ENCODE measurements at places on chromosomes 16 and 17. TPM values are rescaled to one million over a fixed set of nuclear protein-coding genes. Genes with fewer than 3 reads are reported as not detected.

DNA sequence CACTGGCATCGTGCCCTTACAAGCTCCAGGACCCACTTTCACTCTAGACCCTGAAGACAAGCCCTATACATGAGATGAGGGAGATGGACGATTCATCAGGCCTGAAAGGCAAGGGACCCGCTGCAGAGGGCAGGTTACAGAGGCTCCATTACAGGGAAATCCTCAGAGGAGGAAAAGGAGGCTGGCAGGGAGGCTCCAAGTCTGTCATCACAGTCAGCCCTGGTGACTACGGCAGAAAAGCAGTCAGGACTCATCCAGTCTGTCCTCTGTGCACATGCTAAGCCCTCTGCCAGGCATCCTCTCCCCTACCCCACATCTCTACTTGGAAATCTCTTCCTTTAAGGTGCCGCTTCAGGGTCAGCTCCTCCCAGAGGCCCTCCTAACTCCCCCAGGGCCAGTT lies 197.7 kb upstream of the CDH5 start:
- no peak for DNase-seq

GRCh38 chr16:53537626-53538025 lies 34.6 kb upstream of the AKTIP start:
- no peak for DNase-seq

GRCh38 chr17:79005063-79005861 lies 4.3 kb downstream of the CANT1 start:
- DNase-seq: peak; percentile 61

GRCh38 chr17:73371285-73371684 lies 59.5 kb upstream of the CDC42EP4 start:
- no peak for DNase-seq

DNA sequence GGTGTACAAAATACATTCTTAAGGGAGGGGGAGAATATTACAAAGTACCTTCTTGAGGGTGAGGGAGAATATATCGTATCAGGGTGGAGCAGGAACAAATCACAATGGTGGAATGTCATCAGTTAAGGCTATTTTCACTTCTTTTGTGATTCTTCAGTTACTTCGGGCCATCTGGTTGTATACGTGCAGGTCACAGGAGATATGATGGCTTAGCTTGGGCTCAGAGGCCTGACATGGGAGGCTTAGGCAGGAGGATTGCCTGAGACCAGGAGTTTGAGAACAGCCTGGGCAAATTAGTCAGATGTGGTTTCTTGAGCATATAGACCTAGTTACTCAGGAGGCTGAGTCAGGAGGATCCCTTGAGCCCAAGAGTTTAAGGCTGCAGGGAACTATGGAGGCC lies 13.1 kb downstream of the ODAD4 start:
- no peak for DNase-seq

- DNase-seq: no peak
These were observed 1.4 kb upstream of the WWOX start for GRCh38 chr16:78098087-78098486.

DNA sequence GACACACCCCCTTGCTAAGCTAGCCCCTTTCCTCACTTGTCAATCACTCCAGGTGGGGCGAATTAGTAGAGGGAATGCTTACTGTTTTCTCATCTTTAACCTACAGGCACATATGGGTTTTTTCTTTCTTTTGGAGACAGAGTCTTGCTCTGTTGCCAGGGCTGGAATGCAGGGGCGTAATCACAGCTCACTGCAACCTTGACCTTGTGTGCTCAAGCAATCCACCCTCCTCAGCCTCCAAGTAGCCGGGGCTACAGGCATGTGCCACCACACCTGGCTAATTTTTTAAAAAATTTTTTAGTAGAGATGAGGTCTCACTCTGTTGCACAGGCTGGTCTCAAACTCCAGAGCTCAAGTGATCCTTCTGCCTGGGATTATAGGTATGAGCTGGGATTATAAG lies 38.7 kb upstream of the RHBDL3 start:
- no peak for DNase-seq

DNA sequence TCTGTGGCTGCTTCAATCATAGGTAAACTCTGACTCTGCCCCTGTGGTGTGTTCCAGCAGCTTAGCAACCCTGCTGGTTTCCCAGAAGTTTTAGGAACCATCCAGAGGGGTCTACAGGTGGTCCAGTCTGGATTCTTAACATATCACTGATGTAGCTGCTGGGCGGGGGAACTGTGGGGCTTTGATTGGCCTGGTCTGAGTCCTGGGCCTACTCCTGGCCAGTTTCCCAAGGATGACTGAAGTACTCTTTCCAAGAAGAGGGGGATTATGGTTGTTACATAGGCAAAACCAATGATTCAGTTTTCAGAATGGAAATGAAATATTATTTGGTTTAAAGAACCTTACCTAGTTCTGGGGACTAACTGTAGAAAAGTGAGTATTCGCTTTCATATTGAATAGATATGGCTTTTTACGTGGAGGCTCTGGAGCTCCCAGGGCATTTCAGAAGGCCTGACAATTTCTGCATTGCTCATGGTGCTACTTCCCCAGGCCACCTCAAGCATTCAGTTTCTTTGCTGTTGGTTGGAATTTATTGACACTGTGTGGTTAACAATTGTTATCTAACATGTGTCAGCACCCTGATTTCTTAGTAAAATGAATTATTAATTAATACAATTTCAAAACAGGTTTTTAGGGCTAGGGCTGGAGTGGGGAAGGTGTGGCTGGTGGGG lies 38.4 kb downstream of the EPN2 start:
- DNase-seq: no peak

DNA sequence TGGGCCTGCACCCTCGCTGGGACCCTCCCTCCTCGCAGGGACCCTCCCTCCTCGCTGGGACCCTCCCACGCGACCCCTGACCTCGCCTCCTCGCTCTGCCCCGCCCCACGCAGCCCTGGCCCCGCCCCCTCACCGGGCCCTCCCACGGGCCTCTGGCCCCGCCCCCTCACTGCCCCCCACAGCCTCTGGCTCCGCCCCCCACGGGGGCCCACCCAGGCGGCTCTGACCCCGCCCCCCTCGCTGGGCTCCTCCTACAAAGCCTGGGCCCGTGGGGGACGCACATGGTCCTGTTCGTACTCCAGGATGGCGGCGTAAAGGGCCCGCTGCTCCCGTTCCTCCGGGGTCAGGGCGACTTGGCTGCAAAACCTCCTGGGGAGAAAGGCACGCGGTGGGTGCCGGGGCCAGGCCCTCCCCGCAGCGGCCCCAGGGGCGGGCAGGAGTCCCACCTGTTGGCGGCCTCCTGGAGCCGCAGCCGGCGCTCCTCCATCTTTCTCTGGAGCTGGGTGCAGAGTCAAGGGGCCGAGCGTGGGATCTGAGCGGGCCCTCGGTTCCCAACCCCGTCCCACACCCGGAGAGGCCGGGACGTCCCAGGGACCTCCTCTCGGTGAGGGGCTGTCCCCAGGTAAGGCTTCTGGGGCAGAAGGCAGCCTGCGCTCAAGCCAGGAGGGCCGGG lies 9.0 kb downstream of the VPS9D1 start:
- no peak for DNase-seq

DNA sequence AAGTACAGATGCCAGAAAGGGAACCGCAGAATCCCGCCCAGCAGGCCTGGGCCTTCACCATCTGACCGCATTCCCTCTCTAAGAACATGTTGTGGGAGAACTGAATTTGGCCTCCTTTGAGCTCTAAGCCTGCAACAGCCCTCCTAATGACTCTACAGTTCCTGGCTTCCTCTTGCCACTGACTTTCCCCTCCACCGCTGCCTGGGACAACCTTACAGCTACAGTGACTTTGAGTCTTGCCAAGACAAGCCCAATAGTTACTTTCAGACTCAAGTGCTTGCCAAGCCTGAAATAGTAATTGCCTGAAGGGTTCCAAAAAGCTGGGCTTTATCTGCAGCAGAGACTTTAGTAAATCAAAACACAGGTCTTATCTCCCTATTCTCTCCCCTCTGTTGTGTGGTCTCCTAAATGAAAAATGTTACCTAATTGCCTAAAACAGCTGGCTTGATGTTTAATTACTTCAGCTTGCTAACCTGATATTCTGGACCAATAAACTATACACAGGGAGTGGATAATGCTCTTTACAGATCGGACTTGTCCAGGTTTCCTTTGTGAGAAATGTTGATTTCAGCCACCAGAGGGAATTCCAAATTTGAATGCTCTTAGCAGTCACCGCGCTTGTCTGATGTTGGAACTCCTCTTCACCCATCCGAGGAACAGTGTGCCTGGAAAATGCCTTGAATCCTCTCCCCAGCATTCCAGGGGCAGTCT lies 85.1 kb upstream of the TBX2 start:
- peak; percentile 81 for DNase-seq

DNA sequence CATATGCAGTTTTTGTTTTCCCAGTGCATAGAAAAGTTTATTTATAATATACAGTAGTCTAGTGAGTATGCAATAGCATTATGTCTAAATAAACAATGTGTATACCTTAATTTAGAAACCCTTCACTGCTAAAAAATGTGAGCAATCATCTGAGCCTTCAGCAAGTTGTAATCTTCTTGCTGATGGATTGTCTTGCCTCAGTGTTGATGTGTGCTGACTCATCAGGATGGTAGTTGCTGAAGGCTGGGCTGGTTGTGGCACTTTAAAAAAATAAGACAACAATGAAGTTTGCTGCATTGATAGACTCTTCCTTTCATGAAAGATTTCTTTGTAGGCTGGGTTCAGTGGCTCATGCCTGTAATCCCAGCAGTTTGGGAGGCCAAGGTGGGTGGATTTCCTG lies 13.9 kb upstream of the CAPNS2 start:
- DNase-seq: no peak

GRCh38 chr16:30458561-30459394 lies 13.1 kb upstream of the SEPHS2 start:
- DNase-seq: no peak

- DNase-seq: no peak
These were observed 299.3 kb upstream of the XYLT1 start for GRCh38 chr16:17770104-17770503.

GRCh38 chr17:2011411-2012371 lies 13.4 kb downstream of the RTN4RL1 start:
- DNase-seq: peak; percentile 77

- DNase-seq: no peak
These were observed 301.4 kb upstream of the IRX3 start for GRCh38 chr16:54588026-54588425.

DNA sequence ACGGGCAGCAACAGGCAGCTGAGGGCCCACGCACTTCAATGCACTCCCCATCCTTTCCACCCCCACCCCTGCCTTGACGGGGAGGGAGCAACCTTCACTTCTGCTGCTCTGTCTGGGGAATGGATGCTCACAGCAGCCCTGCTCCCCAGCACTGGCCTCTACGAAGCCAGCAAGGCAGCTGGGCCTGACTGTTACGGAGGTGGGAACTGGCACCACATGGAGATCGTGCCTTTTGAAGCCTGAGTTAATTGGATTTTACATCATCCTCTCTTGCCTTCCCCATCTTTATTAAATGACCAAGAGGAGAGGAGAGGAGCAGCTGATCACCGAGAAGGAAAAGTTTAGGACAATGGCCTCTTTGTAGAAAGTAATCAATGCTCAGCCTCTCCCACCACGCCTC lies 187.0 kb upstream of the RPL38 start:
- DNase-seq: no peak

DNA sequence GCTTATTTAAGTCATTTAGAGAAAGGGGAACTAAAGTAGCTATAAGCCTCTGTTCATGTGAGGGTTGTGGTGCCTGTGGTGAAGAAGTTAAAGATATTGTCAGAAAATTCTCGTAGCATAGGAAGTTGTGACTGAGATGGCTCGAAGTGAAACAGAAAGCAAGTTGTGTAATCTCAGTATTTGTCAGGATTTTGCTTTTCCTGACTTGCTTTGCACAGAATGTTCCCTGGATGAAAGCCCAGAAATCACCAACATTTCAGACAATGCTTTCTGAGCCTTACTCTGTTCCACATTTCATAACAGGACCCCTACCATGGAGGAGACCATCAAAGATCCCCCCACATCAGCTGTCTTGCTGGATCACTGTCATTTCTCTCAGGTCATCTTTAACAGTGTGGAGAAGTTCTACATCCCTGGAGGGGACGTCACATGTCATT lies 10.6 kb downstream of the CALCOCO2 start:
- DNase-seq: no peak

- DNase-seq: no peak
These were observed 19.3 kb downstream of the ZNF750 start for GRCh38 chr17:82820278-82821251.

DNA sequence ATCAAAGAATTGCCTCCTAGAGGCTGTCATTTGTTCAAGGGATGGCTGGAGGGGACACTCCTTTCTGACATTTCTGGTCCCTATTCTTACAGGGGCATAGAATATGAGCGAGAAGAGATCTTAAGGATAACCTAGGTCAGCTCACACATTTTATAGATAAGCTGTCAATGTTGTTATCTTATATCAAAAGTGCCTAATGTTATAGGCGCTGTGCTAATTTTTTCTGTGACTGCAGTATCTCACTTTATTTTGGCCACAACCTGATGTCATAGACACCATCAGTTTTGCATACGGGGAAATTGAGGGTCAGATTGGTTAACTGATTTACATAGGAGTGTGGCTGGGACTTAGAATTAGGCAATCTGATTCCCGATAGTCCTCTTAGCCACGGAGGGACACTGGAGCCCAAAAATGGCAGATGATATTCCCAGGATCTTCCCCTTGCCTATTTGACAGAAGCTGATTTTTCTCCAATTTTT lies 1.2 kb downstream of the CPD start:
- DNase-seq: no peak

DNA sequence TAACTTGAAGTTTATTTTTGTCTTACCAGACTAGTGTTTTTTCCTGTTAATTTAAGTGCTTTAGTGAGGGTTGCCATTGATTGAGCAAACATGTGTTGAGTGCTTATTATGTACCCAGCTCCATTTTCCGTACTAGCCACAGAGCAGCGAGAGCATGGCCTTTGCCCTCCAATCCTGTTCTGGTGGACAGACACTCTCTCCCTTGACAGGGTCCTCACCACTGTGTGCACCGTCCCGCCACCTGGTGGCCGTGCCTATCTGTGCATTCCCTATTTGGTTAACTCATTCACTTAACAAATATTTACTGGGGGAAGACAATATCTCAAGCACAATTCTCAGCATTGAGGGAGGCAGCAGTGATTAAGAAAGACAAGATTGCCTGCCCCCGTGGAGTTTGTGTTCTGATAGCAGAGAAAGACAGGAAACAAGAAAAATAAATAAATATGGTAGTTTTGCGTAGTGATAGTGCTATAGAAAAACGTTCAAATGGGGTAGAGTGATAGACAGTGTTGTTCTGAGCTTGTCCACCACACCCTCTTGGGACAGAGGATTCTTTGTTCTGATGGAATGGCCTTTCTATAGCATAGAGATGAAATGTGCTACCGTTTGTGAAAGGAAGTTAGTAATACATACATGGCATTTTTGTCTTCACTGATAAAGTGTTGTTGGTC lies 13.0 kb downstream of the CDH13 start:
- DNase-seq: no peak

TPPP3 gene
- total RNA-seq: 12.5 TPM

AIPL1 gene
- not detected for total RNA-seq

CA7 gene
- not detected for total RNA-seq

TEX19 gene
- total RNA-seq: not detected

ZNF688 gene
- total RNA-seq: 10.8 TPM

EPN3 gene
- total RNA-seq: 70.5 TPM

CDH1 gene
- total RNA-seq: 428 TPM

SLC16A6 gene
- 3.0 TPM for total RNA-seq

Measured in ureter (tissue), 1 donor.